ENCODE measurements at places on chromosomes 2 and 18.

GRCh38 chr2:128289439-128289838, 29.2 kb downstream of the HS6ST1 start:
- DNase-seq = no peak

DNA sequence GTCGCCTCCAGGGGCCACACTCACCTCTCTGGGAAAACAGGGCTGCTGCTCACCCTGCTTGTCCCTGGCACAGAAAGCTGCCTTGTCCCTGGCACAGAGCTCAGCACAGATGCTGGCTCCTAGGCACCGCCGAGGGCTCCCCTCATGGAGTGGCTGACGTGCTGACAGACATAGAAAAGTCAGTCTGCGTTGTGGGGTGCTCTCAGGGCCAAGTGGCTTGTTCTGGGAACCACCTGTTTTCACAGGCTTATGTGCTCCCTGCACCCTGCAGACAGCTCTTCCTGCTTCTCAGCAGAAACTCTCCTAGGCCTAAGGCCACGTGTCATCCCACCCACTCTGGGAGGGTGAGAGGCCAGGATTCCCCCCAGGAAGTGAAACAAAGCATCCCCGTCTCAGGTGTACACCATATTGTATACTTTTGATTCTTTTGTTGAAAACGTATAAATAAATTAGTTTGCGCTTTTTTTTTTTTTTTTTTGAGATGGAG, 84.7 kb upstream of the TMEM200C start:
- DNase-seq = no peak

- DNase-seq = no peak
Measured at GRCh38 chr2:124382067-124382618, 357.1 kb downstream of the CNTNAP5 start.

GRCh38 chr2:208370881-208371633, 35.5 kb upstream of the PTH2R start:
- DNase-seq = no peak

DNA sequence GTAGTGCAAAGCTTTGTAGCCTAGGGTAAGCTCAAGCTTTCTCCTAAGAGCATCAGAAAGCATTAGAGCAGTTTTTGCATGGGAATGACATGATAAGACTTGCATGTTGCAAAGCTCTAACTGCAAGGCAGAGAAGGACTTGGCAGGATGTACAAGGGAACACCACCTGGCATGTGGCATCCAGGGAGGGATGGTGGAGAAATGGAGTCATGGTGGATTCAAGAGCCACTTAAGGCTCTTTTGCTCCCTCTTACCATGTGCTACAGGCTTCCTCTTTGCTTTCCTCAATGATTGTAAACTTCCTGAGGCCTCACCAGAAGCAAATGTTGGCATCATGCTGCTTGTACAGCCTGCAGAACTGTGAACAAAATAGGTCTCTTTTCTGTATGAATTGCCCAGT, 266.0 kb downstream of the GLI2 start:
- no peak for DNase-seq

- no peak for DNase-seq
Measured at GRCh38 chr18:13500869-13501542, 225.4 kb downstream of the FAM210A start.

GRCh38 chr18:48163738-48164115, 233.3 kb upstream of the SMAD2 start:
- DNase-seq = no peak

- DNase-seq = no peak
Measured at GRCh38 chr2:219506802-219507526, 7.3 kb upstream of the ASIC4 start.

- no peak for DNase-seq
Measured at GRCh38 chr2:104465981-104466380, 387.9 kb upstream of the POU3F3 start.

GRCh38 chr2:197369933-197370320, 59.3 kb upstream of the ANKRD44 start:
- no peak for DNase-seq

GRCh38 chr2:187615902-187616301, 61.7 kb upstream of the TFPI start:
- DNase-seq = no peak

DNA sequence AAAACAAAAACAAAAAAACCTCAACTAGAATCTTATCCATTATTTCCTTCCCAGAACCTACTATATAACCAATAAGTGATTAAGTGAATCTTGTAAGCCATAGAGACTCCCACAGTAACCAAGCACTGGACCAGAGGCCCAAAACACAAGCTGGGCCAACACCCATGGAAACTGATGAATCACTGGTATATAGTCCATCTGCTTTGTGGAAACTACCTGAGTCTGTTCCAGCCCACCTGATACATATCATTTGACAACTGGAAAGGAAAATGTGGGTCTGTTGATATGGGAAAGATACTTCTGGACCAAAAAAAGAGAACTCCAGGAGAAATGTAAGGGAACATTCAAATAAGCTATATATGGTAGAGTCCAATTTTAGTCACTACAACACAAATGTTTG, 252.8 kb downstream of the MREG start:
- no peak for DNase-seq

- DNase-seq = no peak
Measured at GRCh38 chr18:12304351-12305210, 3.5 kb upstream of the TUBB6 start.

- DNase-seq = no peak
Measured at GRCh38 chr2:48479915-48480314, 50.0 kb upstream of the STON1 start.

GRCh38 chr2:180618570-180618969, 361.8 kb upstream of the UBE2E3 start:
- DNase-seq = no peak

DNA sequence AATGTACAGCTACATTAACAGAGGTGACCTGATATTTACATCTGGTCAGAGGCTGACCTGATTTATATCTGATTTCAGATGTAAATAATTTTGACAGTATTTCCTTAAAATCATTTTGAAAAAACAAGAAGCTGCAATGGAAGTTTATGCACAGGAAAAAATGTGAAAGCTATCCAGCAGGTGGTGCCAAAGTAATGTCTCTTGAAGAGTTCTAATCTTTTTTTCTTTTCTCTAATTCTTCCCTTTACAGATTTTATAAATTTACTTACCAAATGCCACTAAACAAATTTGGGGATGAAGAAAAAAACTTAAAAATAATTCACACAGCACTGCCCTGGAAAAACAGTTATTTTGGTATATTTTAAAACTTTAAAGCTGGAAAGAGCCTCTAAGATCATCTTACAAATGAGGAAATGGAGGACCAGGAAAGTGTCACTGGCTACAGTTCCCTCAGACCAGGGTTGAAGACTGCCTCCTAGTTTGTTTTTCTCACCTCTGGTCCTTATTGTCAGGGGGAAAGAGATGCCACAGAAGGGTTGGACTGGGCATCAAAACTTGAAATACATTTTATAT, 16.4 kb upstream of the FBLN7 start:
- no peak for DNase-seq

DNA sequence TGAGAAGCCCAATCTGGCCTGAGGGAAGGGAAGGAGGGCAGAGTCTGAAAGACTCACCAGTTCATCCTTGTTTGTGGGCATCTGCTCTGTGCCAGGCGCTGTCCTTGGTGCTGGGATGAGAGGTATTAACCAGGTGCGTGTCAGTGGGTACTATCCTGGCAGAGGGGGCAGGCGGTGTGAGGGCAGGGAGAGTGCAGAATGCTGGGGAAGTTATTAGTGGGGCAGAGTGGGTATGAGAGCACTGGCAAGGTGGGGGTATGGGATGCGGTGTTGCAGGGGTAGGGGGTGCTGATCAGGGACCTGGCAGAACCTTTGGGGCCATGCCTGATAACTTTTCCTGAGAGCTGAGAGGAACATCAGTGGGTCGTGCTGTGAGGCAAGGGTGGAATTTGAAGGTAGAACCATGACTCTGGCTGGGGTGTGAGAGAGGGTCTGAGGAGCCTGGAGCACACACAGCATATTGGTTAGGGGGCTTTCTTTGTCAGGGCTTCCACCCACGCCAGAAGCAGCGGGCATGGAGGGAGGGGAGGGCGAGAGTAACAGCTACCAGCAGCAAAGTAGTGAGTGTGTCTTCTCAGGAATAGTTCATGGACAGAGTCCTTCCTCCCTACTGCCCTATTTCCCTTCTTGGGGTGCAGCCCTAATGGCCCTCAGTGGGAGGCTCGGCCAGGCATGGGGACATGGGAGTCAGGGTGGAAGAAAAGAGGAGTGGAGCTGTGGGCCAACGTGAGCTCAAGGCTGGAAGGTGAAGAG, 290.7 kb downstream of the CYP26B1 start:
- no peak for DNase-seq

DNA sequence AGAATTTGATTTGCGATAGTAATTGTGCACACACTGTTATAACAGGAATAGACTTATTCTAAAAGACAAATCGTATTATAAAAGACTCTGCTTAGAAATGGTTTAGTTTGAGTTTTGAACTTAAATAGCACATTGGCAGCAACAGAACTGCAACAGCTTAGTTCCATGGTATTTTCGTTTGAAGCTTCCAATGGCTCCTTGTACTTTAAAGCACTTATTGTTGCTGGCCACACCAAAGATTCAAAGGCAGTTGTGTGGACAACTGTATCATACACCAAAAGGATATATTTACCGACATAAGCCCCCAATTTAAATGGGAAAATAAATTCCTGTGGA, 627 bp downstream of the WIPF1 start:
- DNase-seq = no peak

- no peak for DNase-seq
Measured at GRCh38 chr2:58932801-58933200, 691.7 kb upstream of the FANCL start.

DNA sequence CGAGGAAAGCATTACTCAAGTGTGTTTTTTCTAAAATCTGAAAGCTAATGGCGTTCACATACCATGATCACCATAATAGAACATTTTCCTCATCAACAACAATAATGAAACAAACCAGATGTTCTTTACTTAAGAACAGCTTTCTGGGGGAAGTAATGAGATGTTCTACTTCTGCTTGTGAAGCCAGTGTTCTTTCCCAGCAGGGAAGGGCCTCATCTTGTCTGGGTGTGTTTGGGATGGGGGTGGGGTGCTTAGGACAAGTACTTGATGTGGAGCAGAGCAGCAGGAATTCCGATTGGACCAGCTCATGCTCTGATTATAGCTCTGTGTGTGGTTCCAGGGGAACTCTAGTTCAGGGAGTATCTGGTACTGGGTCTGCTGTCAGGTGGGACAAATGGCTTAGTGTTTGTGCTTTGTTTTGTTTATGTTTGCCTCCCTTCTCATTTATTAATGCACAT, 163.0 kb upstream of the NOSTRIN start:
- no peak for DNase-seq

GRCh38 chr2:172698041-172698863, 37.4 kb upstream of the RAPGEF4 start:
- peak; percentile 22 for DNase-seq

DNA sequence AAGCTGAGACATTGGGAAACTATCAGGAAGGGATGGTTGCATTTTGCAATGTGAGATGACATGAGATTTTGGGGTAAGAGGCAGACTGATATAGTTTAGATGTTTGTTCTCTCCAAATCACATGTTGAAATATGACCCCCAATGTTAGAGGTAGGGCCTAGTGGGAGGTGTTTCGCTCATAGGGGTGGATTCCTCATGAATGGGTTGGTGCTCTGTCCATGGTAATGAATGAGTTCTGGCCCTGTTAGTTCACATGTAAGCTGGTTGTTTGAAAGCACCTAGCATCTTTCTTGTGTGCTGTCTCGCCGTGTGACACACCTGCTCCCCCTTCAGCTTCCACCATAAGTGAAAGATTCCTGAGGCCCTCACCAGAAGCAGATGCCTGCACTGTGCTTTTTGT, 37.7 kb downstream of the TPRKB start:
- DNase-seq = no peak

GRCh38 chr2:144376460-144376859, 143.5 kb downstream of the ZEB2 start:
- no peak for DNase-seq

- DNase-seq = no peak
Measured at GRCh38 chr2:130327703-130328527, 14.8 kb upstream of the IMP4 start.

DNA sequence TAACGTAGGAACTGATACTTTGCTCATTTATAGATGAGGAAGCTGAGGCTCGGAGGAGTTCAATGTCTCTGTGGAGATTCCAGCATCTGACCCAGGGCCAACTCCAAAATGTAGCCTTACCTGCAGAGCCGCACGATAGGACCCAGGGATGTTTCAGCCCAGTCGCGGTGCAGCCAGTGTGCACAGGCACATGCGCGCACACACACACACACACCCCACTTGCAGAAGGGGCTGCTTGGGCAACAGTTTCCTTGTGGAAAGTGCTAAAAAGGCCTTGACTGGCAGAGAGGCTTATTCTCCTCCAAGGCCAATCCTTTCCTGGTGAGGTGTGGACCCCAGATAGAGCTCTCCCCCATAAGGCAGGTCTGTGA, 101.7 kb downstream of the ZFP36L2 start:
- no peak for DNase-seq

DNA sequence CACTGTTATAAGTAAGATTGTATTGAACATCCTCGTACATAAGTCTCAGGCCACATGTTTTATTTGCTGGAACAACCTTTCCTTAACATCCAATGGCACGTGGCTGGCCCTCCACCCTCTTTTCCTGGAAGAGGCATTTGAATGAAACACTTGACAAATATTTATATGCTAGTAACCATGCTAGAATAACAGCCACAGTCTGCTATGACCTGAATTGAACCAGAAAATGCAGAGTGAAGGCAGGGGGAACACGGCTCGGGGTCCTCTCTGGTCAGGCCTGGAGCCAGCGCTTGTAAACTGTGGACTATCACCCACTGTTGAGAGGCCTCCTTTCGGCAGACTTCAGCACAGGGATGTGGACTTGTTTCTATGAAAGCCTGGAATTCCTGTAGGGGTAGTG, 198.2 kb upstream of the COPS8 start:
- no peak for DNase-seq

DNA sequence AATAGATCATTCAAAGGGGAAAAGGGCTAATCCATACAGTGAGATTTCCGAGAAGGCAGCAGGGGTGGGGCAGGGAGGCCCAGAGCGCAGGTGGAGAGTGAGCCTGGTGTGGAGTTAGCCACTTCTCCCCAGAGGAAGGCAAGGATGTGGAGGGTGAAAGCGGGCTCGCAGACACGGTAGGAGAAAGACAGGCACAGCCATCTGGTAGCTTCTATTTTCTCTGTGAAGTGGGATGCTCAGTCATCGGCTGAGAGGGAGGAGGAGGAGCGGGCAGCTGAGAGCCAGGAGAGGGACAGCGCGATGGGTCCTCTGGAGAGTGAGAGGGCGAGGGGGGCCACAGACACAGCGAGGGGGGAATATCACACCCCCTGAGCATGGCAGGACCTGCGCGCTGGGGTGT, 153.3 kb upstream of the NDUFV2 start:
- no peak for DNase-seq

- no peak for DNase-seq
Measured at GRCh38 chr18:24372279-24372872, 25.2 kb downstream of the OSBPL1A start.

GRCh38 chr2:175877845-175878544, 124.1 kb downstream of the LNPK start:
- DNase-seq = no peak
